ENCODE measurements at places on chromosomes 12 and 14.

- no peak for DNase-seq
Observed at GRCh38 chr12:129304529-129304928, 451.3 kb downstream of the GLT1D1 start.

- DNase-seq: no peak
Observed at GRCh38 chr14:58776516-58776915, 138.8 kb downstream of the DACT1 start.

- DNase-seq: no peak
Observed at GRCh38 chr12:64530566-64530965, 78.6 kb downstream of the TBK1 start.

DNA sequence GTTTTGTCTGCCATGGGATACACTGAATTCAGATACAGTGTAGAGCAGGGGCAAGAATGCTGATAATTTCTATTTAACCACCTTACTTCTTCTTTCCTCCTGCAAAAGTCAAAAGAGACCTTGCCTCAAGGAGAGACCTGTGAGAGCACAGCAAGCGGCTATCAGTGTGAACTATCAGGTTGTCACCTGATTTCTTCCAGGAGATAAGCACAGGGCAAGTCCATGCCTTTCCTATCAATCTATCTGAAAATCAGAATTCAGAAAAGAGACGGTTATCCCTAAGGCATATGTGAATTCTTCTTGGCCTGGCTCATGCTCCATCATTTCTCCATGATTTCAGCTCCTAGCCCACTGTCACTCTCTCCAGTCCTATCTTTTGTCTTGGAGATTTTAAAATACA is 128.9 kb upstream of the CCND2 start:
- no peak for DNase-seq

Data from nucleus accumbens (tissue), 56 donors.